Stimulated activated CD8-positive, alpha-beta memory T cell treated with anti-CD3 and anti-CD28 coated beads, Interleukin-4, amount 100 ng/mL, for 48 hours (primary cell): ENCODE measurements at places on chromosomes 4 and X.

DNA sequence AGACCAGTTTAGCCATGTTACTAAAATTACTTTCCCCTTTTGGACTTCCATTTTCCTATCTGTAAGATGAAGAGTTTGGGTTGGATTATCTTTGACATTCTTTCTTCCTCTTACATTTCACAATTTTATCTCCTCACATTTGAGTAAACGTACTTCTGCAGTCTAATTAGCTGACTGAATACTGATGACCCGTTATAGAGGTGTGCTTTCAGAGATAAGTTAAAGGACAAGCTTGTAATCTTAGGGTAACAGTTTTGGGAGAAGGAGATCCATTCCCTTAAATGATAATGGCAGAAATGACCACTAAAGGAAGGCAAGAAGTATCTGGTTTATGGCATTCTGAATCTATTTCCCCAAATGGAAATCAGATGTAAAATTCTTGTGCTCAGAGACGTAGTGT, 222.6 kb upstream of the FTHL17 start:
- no peak for DNase-seq

GRCh38 chrX:150240643-150240970, 122.5 kb upstream of the MAMLD1 start:
- DNase-seq: no peak

GRCh38 chrX:106039920-106040319, 1.4 kb upstream of the SERPINA7 start:
- no peak for DNase-seq

DNA sequence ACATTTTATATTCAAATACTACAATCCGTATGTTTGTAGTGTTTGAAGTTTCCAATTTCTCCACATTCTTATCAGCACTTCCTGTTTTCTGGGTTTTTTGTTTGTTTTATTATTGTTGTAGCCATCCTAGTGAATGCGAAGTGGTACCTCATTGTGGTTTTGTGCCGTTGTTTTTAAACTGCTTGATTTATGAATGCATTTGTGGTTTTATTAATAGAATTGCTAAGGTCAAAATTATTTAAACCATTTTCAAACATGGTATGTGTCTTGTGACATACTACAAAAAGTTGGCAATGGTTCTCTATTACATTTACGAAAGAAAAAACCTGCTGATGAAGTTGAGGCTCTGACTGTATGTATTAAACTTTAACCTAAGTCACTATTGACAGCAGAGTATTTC, 780.0 kb upstream of the MAGEB2 start:
- DNase-seq: no peak

GRCh38 chrX:53321230-53321942, 40.0 kb upstream of the IQSEC2 start:
- DNase-seq: no peak

GRCh38 chr4:101000496-101000895, 346.8 kb downstream of the PPP3CA start:
- no peak for DNase-seq
